Hypothalamus (tissue), 51 donors: ENCODE measurements at places on chromosomes 3 and 15.

GRCh38 chr3:89300526-89300925, 193.1 kb downstream of the EPHA3 start:
- no peak for DNase-seq

- peak; percentile 37 for DNase-seq
These were observed 53.1 kb upstream of the ULK4 start for GRCh38 chr3:42014921-42015533.

GRCh38 chr3:123713211-123713610, 128.4 kb upstream of the HACD2 start:
- DNase-seq, result peak; percentile 80

GRCh38 chr3:33883538-33883950, 85.1 kb downstream of the PDCD6IP start:
- DNase-seq, result no peak

DNA sequence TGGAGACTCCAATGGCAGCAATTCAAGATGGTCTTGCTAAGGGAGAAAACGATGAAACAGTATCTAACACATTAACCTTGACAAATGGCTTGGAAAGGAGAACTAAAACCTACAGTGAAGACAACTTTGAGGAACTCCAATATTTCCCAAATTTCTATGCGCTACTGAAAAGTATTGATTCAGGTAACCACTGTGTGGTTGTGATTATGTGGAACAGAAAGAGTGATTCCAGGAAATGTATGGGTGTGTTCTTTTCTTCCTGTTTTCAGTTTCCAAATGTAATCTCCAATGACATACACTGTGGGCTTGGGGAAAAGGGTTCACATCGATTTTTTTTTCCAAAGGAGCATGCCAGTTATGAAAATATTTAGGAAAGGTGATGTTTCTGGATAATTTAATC, 10.9 kb downstream of the SCG3 start:
- no peak for DNase-seq

GRCh38 chr3:157104928-157105652, 54.9 kb downstream of the CCNL1 start:
- DNase-seq, result no peak
